T-cell (primary cell): ENCODE measurements at places on chromosomes 16 and 17.

DNA sequence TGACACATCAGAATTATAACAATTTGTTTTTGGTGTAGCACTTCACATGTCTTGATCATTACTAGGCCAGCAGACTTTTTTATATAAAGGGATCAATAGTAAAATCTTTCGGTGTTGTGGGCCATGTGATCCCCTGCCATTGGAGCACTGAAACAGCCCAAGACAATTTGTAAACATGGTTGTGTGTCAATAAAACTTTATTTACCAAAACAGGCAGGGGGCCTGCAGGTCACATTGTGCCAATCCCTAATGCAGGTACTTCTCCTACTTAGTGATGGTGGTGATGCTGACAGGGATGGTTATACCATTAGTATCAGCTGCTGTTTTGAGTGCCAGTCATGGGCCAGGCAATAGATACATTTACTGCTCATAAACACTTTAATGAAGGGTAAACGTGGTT is 319.9 kb downstream of the SNX29 start:
- DNase-seq, result no peak

DNA sequence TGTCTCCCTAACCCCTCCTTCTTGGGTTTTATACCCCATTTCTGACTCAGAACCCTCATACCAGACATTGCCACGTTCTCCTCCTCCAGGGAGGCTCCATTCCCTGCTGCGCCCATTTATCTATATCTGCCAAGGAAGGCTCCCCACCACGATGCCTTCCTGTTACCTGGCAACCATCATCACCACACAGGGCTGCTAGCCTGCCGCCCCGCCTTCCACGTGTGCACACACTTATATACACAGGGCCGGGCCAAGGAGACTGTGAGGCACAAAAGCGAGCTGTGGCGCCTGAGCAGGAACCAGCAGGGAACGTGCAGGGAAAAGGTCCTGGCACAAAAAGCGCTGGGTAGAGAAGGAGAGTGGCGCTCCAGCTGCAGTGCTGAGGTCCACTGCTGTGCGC is 261.8 kb downstream of the CBLN1 start:
- DNase-seq, result no peak

- no peak for DNase-seq
Observed at GRCh38 chr17:36945140-36945539, 3.6 kb upstream of the AATF start.

- no peak for DNase-seq
Observed at GRCh38 chr17:2981325-2981724, 82.1 kb downstream of the OR1D5 start.

DNA sequence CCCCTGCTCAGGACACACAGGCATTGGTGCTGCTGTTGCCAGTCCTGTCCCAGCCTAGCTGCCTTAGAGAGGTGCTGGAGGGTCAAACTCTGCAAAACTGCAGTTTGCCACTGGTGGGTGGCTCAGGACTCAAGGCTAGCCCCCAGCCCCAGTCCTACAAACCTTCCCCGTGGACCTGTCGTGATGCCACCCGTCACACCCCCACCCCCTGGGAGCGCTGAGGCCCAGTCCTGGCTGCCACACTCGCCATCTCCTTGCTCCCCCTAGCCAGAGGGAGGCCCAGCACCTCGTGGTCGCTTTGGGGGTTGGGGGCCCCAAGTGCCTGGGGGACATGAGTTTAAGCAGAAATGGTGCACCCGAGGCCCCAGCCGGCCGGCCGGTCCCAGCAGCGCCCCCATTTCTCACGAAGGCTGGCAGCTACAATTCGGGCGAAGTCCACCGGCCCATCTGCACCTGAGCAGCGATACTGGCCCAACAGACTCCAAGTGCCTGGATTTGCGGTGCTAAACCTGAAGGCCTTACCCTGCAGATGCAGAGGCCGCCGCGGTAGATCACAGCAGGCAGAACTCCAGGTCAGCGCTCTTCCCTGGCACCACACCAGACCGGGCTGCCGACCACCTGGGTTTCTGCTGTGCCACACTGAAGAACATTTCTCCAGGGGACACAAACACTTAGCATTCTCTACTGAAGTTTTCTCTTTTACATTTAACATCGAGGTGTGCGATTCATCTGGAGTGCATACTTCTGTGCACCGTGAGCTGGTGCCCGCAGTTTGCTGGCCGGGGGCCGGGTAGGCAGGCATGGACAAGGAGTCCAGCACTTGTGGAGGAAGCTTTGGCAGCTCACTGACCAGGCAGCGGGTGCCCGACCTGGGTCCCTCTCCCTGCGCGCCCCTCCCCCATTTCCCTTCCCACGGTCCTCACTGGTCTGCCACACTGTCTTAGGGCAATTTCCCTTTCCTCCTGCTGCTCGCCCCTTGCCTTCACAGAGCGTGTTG is 130.0 kb downstream of the KCNJ12 start:
- no peak for DNase-seq

- no peak for DNase-seq
Observed at GRCh38 chr17:15883617-15884111, 61.3 kb upstream of the ADORA2B start.

DNA sequence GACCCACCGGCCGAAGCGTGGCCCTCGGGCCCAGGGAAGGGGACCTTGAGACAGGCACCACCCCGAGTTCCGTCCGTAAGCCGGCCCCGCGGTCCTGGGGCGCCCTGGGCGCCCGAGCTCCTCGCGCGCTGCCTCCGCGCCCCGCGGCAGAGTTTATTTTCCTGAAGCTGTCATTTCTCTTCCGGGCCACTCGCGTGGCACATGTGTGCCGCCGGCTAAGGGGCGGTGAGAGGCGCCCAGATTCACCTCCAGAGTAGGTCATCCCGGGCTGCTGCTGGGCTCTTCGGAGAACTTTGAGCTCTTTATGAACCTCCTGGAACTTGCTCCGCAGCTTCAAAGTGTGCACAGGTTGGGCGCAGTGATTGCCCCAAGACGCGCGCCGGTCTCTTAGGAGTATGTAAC is 489 bp downstream of the ZC3H18 start:
- peak; percentile 32 for DNase-seq

GRCh38 chr17:43719578-43719977 is 39.0 kb downstream of the SOST start:
- DNase-seq, result no peak

DNA sequence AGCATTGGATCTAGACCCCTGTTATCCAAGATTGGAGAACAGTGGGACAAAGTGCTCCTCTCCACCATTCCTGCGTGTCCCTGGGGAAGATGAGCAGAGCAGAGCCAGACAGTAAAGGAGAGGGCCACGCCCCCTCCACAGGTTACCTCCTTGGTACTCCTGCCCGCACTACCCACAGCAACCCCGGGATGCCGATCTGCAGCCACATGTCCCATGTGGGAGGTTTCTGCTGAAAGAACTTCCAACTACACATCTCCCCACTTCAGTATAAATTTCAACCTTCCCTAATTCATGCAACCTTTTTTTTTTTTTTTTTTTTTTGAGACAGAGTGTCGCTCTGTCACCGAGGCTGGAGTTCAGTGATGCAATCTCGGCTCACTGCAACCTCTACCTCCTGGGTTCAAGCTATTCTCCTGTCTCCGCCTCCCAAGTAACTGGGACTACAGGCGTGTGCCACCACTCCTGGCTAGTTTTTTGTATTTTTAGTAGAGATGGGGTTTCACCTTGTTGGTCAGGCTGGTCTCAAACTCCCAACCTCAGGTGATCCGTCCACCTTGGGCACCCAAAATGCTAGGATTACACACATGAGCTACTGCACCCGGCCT is 2.3 kb downstream of the RAB37 start:
- peak; percentile 32 for DNase-seq
